DMS153 (cell line): ENCODE measurements at places on chromosomes 12 and 14.

- no peak for DNase-seq
Measured at GRCh38 chr12:93734784-93735183, 57.6 kb downstream of the CRADD start.

DNA sequence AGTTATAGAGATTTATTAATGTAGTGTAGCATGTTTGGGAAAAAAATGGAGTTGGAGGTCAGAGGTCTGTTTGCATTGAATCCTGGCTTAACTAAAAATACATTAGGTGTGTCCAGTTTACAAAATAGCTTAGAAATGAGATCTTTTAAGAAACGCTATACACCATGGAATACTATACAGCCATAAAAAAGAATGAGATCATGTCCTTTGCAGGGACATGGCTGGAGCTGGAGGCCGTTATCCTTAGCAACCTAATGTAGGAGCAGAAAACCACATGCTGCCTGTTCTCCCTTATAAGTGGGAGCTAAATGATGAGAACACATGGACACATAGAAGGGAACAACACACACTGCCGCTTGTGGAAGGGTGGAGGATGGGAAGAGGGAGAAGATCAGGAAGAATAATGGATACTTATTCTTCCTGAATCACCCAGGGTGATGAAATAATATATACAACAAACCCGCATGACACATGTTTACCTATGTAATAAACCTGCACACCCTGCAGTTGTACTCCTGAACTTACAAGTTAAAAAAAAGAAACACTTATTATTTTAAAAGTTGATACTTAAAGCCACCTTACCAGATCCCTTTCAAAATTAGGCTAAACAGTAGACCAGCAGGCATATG lies 14.0 kb upstream of the MYRFL start:
- no peak for DNase-seq

DNA sequence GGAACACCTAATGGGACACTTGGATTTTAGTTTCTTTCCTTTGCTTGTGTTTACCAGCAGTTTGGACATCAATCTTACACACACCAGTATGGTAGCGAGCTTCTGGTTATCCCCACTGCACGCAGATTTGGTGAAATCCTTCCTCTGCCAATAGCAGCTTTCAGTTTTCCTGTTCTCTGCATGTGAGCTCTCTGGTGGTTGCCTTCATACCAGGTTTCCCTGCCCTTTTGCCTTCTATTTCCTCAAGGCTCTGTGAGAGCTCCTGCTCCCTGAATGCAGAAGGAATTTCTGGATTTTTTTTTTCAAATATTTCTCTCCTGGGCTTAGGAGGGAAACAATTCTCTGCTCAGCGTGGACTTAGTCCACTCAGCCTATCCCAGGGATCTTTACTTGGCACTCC lies 93.0 kb upstream of the CCDC91 start:
- no peak for DNase-seq

DNA sequence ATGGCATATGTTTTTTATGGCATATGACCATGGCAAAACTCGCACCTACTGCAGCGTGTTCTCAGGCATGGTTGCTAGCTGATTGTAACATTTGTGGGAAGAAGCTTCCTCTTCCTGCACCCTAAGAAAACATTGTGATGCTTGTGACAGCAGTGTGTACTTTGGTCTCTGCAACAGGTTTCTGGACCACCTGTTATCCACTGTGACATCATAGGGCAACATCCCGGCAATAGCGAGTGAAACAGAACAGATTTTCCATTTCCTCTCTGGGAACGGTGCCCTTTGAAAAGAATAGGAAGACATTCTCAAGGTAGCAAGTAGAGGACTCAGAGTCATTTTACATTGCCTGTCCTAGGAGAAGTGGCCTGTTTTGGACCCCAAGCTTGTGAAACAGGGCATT lies 135.4 kb upstream of the TRHDE start:
- no peak for DNase-seq

DNA sequence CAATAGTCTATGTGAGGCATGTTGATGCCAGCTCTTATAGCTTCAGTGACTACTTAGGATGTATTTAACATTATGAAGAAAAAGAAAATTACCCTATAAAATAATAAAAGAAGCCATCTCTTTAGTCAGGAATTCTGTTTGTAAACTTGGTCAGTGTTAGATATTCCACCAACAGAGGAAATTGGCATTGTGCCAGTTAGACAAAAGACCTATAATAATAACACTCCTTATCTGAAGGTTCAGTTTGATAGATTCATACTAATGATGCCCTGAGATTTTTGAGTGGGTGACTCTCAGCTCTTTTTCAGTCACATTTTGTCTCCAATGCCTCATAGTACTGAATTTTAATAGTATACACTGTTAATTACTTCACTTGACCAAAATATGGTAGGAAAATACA lies 6.6 kb downstream of the SYT10 start:
- no peak for DNase-seq

GRCh38 chr14:93269341-93270068 lies 62.4 kb downstream of the UBR7 start:
- DNase-seq: no peak

DNA sequence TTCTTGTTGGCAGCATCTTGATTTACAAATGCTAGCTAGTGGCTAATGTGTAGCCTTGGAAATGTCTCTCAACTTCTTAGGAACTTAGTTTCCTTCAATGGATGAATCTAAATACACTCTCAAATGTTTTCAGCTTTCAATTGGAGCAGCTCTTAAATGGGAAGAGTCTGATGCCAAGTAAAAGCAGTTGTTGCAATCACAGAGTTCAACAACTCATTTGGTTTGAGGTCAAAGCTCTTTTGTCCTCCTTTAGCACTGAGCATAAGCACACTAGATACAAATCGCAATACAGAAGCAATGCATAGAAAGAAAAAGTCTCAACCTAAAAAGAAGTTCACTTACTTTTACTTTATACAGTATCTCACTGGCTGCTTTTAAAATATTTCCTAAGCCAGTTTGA lies 986.1 kb upstream of the FLRT2 start:
- no peak for DNase-seq

- DNase-seq: no peak
Measured at GRCh38 chr12:110577864-110578693, 5.0 kb downstream of the PPTC7 start.

DNA sequence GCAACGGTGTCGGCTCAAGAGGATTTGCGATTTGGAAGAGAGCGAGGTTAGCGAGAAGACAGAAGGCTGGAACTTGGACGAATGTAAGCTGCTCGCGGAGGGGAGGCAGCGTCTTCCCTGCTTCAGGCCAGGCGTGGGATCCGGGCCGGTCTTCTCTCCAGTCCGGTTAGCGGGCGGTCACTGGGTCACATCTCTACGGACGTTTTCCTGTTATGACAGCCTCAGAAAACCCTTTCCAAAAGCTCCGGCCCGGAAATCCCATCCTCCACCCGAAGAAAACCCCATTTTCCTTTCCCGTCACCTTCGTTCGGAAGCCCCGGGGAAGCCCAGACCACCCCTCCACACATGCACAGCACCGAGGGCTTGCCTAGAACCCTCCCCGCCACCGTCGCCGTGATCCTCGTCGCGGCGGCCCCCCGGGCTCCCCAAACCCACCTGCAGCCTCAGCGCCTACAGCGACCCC lies 268 bp downstream of the NDUFB1 start:
- no peak for DNase-seq

DNA sequence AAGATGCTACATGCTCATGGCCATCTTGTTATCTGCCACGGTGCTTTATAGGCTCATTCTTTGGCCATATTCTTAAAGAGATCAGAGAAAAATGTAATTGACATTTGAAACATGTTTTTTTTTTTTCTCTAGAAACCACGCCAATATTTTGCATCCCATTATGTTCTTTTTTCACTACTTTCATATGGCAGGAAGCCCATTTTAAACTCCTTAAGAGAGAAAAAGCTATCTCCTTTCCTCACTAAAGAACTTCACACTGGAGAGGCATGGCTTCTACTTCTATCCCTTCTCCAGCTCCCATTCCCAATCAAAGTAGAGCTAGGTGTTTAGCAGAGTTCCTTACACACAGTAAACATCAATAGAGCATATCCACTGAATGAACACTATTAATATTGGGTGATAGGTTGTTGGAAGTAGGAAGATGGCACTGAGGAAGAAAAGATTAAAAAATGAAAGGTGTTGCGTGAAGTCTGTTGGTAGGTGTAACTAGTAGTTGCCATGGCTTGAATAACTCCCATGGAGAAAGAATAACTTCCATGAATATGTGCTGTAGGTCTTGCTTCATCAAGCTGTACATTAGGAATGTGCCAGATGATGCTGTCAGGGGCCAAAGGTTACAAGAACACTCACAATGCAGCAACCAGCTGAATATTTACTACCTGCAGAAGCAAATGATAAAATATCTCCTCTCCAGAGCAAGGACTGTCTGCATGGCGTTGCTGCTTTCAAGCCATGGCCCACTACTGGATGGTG lies 178.8 kb downstream of the STXBP6 start:
- DNase-seq: no peak

- no peak for DNase-seq
Measured at GRCh38 chr14:100864960-100865681, 38.4 kb downstream of the RTL1 start.

- no peak for DNase-seq
Measured at GRCh38 chr14:63650256-63650952, 8.7 kb upstream of the WDR89 start.

DNA sequence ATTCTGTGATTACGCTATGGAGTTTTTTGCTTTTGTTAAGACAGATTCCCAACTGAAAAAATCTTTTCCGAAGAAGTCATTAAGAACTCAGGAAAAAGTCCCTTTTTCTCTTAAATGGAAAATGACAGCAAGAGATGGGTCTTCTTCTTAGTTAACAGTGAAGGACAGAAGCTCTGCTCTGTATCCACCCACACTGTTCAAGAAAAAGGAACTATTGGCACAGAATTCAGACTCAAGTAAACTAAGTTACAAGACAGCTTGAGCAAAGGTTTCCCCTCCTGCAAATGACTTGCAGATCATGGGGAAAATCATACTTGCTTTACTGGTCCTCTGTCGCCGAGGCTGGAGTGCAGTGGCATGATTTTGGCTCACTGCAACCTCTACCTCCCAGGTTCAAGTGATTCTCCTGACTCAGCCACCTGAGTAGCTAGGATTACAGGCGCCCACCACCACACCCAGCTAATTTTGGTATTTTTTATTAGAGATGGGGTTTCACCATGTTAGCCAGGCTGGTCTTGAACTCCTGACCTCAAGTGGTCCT lies 137.1 kb upstream of the AEBP2 start:
- DNase-seq: no peak

DNA sequence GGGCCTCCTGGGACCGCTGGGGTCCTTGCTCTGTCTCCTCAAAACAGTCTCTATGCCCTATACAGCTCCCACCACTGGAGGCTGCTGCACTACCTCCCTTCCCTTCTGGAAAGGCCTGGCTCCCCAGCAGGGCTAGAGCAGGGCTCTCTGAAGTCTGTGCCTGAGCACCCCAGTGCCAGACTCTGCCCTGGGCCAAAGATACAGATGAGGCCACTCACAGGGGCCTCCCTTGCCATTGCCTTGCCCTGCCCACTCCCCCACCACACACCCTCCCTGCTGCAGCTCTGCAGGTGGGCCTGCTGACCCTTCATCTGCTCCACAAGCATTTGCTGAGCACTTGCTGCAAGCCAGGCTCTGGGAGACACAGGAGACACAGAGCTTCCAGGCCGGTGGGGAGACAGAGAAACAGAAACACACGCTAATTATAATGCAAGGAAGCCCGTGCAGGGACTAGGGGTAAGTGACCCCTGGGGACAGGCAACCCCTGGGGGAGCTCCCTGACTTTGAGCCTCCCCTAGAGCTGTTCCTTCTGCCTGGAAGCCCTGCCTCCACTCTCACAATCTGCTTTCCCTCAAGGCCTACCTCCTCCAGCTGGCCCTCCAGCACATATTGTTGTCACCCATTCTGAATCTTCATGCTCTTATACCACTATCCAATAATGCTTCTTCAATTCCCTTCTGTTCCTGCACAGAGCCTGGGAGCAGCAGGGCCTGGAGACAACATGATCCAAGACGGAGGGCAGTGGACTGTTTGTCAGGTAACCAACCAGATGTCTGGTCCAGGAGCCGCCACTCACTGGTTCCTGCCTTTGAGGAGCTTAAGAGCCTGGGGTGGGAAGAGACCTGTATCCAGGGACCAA lies 32.6 kb upstream of the PNMA1 start:
- no peak for DNase-seq

GRCh38 chr14:101363261-101363555 lies 198.1 kb upstream of the DIO3 start:
- DNase-seq: no peak

- DNase-seq: no peak
Measured at GRCh38 chr12:124296295-124296915, 1.5 kb downstream of the RFLNA start.

DNA sequence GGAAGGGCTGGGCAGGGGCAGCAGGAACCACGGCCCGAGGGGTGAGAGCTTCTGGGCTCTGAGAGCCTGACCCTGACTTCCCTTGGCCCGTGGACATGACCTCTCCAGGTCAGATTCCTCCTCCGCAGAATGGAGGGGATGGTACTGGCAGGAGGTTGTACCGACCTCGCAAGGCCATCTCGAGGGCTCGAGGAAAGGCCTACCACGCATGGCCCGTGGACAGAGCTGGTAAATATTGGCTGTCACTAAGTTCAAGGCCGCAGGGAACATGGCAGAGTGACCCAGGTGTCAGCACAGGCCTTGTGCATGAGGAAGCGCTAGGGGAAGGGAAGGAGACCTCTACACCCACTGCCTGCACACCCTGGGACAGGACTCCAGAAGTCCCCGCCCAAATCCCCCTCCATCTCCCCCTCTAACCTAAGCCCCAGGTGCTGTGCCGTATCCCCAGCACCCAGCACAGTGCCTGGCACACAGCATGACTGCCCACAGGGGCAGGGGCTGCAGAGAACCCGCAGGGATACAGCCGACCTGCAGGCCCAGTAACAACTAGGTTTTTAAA lies 54.9 kb upstream of the PPP2R5C start:
- no peak for DNase-seq

DNA sequence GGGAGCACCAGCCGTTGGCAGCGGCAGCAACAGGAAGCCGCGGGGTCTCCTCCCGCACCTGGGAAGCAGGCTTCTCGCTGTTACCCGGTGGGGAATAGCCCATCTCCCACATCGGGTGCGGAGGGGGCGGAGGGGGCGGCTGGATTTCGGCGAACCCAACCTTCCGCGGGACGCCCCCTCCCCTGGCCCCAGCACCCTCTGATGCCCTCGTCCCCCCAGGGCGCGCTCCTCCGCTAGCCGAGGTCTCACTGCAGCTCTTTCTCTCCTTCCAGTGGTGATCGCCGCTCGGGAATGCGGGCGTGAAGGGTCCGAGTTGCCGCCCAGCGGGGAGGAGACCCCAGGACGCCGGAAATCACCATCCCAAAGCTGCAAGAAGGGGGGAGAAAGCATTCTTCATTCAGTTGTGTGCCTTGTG lies 303 bp downstream of the SAMD4A start:
- DNase-seq: no peak

DNA sequence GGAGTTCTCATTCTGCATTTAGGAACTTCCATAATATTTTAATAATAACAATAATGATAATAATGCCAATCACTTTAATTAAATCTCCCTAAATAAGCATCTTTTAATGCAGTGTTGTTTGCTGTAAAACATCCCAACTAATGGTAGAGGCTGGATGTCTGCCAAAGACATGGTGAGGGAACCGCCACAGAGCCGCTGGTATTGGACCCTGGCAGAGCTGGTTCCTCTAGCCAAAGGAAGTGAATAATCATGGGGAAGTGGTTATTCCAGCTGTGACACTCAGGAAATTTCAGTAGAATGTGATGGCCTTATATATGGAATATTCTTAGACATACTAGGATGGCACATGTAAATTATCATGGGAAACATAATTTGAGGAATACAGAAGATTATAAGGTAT lies 483.3 kb downstream of the ZFP36L1 start:
- DNase-seq: no peak
